ENCODE measurements at places on chromosomes 16 and 17.

DNA sequence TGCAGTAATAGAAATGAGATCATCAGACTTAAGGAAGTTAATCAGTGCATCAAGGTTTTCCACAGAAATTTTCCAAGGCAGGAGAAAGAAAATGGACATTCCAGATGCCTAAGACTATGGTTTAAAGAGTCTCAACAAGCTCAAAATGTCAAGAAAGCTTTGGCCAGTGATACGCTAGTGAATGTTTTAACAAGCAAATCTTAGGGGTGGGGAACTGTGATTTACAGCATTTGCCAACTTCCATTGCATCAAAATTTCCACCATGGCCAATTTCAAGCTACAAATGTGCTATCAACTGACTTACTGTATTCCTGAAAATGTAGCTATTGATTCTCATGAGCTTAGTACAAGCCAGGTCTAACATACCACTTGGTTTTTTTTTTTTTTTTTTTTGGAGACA lies 82.4 kb upstream of the CLEC3A start:
- DNase-seq: no peak

GRCh38 chr16:64470916-64471315 lies 650.9 kb downstream of the CDH11 start:
- DNase-seq: no peak

DNA sequence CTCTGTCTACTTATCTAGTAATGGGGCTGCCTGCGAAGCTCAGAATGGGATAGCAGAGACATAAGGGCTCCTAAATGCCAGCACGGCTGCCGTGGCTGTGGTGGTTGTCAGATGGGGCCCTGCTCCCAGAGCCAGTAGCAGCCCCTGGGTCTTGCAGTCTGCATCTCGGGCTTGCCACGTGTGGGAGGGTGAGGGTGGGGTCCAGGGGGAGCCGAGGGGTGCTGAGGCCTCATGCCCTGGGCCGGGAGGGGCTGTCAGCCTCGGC lies 88.8 kb upstream of the GSE1 start:
- DNase-seq: no peak

DNA sequence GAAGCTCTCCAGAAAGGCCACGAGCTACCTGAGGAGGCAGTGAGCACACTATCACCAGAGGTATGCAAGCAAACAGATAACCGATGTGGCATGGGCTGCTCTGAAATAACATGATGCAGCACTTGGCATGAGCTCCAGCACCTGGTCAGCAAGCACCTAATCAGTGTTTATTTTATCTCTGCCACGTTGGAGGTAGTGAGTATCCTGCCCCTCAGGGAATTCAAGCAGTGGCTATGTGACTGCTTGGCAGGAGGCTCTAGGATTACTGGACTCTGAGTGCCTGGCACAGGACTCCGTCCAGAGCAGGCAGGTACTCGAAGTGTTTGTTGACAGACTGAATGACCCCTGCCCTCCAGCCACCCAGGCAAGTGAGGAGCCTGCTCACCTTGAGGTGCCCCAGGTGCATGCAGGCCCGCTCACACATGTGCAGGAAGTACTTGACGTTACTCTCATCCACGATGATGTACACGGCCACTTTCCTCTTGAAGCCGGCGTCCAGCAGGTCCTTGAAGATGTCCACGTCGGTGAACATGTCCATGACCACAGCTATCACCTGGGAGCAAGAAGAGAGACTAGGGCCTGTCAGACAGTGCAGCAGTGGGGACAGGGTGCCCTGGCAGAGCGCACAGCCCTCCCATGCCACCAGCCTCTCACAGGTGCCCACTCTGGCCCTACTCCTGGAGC lies 16.6 kb downstream of the FAM83G start:
- DNase-seq: no peak

DNA sequence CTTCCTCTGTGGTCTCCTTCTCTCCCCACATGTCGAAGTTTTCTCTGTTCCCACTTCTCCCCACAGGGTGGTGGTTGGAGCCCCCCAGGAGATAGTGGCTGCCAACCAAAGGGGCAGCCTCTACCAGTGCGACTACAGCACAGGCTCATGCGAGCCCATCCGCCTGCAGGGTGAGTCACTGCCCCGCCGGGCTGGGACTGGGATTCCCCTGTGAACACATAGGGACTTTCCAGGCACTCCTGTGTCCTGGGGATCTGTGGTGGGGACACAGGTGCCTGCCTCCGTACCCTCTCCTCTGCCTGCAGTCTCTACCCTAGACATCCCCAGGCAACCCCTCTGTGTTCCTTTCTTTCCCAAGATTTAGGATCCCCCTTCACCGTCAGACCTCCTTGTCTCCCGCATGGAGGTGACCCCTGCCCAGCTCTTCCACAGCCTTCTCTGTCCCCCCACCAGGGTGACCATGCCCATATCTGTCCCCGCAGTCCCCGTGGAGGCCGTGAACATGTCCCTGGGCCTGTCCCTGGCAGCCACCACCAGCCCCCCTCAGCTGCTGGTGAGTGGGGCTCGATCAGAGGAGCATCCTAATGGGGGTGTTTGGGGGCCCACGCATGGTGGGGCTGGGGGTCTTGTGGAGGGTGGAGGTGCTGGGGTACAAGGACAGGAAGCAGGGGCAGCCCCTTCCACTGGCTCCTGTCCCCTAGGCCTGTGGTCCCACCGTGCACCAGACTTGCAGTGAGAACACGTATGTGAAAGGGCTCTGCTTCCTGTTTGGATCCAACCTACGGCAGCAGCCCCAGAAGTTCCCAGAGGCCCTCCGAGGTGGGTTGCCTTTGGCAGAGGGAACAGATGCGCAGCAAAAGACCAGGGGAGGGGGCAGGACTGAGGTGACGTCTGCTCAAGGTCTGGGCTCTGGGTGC lies 5.8 kb downstream of the ITGAM start:
- no peak for DNase-seq

DNA sequence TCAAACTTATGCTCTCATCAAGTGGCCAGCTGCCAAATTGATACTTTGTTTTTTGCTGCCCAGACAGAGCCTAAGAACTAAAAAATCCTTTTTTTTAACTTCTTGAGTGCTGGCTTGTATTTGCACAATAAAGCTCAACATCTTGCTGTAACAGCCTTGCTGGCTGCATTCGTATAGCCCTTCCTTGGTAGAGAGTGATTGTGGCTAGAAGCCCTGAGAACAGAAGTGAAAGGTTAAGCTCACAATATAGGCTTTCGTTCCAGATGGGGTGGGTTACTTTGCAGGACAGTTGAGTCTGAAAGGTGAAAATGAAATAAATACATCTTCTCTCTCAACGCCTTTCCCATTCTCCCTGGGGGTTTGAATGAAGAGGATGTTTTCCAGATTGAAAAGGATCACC lies 278.8 kb downstream of the HS3ST3B1 start:
- no peak for DNase-seq
